ENCODE measurements at places on chromosomes 5 and 9. TPM values are rescaled to one million over a fixed set of nuclear protein-coding genes. Genes with fewer than 3 reads are reported as not detected.

GRCh38 chr5:143065996-143066522 lies 295.9 kb downstream of the ARHGAP26 start:
- DNase-seq = no peak

- no peak for DNase-seq
These were observed 35.2 kb upstream of the SMU1 start for GRCh38 chr9:33111631-33112030.

- no peak for DNase-seq
These were observed 241.2 kb upstream of the TNC start for GRCh38 chr9:115359017-115359780.

DNA sequence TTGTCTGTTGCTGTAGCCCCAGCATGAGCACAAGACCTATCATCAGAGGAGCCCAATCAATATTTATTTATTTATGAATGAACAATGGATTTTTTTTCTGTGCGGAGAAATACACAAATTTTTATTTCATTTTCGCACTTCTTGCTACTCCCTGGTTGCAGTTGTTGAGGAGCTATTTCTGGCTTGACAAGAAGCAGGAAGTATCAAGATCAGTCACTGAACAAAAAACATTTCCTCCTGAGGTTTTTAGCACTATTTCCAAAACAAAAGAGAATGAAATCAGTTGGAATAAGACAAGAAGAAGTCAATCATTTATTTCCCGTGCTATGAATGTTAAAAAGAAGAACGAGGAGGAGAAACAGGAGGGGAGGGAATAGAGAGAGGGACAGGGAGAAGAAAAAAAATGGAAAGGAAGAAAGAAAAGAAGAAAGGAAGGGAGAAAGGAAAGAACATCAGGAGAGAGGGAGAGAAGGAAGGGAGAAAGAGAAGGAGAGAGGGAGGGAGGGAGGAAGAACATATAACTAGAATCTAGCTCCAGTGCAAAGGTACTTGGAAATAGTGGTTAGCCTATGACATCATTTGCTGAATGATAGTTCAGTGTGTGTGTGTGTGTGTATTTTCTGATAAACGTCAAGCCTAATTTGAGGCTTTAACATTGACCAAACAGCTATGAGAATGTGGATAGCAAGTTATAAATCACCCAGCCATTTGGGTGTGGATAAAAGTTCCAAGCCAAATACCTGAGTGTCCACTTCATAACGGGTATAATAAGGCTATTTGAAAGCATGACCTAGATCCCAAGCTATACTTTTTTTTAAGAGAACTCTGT lies 586.0 kb downstream of the EBF1 start:
- DNase-seq = no peak

GRCh38 chr9:135671591-135672041 lies 8.5 kb downstream of the LCN9 start:
- no peak for DNase-seq

DNA sequence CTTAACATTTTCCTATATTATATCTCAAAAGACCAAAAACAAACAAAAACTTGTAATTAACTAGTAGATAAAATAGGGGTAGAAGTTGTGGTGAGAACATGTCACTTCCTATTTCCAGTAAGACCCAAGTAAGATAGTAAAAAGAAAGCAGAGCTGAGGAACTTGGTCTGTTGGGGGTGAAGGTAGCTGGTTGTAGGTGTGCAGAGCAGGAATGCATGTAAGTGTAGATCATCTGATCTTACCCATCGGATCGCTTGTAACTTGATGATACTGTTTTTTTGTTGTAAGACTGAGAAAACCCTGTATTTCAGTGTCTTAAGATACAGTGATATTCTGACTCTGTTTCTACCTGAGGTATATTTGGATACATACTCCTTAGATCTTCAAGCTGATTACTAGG lies 5.7 kb downstream of the SRP19 start:
- no peak for DNase-seq

- DNase-seq = no peak
These were observed 28.9 kb downstream of the SHB start for GRCh38 chr9:38039907-38040682.

- no peak for DNase-seq
These were observed 18.2 kb upstream of the ADCY2 start for GRCh38 chr5:7377761-7378160.

Gene CAMSAP1
- 128 TPM for total RNA-seq

Gene AGXT2
- total RNA-seq = not detected

Gene FAM221B
- total RNA-seq = not detected
